ENCODE measurements at places on chromosomes 7 and 10.

- no peak for DNase-seq
Measured at GRCh38 chr10:86022906-86023305, 343.7 kb downstream of the GRID1 start.

DNA sequence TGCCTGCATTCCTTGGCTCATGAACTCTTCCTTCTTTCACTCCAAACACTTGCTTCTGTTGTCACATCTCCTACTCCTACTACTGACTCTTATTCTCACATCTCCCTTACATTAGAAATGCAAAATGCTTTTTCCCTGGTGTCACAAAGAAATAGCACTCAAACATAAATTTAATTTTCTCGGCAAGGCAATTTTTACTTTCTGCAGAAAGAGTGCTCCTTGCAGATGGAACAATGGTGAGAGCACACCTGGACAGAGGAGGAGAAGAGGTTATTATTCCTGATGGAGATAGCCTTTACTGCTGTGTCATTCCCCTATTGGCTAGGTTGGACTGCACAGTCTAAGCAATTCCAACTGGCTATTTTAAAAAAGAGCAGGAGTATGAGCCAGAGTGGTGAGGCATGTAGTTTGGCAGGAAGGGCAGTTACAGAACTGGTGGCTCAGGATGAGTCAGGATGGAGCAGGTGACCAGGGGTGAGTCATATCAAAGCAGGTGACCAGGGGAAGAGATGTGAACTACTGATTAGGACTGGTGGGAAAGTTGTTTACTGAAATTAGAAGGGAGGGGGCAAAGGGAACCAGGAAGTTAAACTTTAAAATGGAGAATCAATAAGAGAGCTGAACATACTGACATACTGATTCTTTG, 52.9 kb downstream of the CYP2C9 start:
- DNase-seq = no peak

GRCh38 chr10:16520900-16521299, 779 bp downstream of the C1QL3 start:
- DNase-seq = no peak

GRCh38 chr7:100158229-100159098, at the start of gene TRAPPC14:
TSS of gene TRAPPC14 (minus strand) at chr7:100158723. CDS start at chr7:100158499, 224 bp downstream.
- DNase-seq = peak; percentile 90

GRCh38 chr10:77111611-77112550, 525.7 kb downstream of the KCNMA1 start:
- peak; percentile 69 for DNase-seq

DNA sequence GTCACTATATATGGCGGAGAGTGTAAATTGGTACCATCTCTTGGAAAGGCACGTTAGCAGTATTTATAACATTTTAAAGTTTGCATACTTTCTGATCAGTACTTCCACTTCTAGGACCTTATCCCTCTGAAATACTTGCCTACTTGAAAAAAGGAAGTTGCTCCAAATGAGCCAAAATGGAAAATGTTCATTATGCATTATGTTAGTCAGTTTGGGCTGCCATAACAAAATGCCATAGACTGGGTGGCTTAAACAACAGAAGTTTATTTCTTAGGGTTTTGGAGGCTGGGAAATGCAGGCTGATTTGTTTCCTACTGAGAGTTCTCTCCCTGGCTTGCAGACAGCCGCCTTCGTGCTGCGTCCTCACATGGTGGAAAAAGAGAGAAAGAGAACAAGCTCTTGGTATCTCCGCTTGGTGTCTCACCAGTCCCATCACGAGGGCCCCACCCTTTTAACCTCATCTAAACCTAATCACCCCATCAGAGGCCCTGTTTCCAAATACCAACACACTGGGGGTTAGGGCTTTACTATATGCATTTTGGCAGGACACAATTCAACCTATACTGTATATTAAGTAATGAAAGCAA, 6.9 kb downstream of the SNX10 start:
- no peak for DNase-seq

DNA sequence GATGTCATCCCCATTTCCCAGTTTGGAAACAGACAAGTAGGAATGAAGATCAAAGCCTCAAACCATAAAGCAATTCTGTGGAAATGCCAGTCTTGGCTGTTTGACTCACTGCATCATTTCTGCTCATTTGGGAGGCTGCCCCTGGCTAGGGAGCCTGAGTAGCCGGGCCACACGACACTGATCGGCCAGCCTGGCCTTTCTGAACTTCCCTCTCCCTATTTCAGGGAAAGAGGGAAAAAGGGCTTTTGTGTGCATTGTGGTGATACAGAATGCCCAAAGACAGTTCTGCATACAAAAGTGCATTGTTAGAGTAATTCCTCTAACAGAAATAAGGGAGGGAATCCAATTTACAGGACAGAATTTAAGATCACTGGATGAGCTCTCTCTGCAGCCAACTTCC, 41.7 kb upstream of the OPALIN start:
- no peak for DNase-seq

All from HTR-8/SVneo (cell line).